ENCODE measurements at places on chromosomes 12 and 14. TPM values are rescaled to one million over a fixed set of nuclear protein-coding genes. Genes with fewer than 3 reads are reported as not detected.

- peak; percentile 36 for DNase-seq
Measured at GRCh38 chr12:76820888-76821482, 57.1 kb downstream of the ZDHHC17 start.

DNA sequence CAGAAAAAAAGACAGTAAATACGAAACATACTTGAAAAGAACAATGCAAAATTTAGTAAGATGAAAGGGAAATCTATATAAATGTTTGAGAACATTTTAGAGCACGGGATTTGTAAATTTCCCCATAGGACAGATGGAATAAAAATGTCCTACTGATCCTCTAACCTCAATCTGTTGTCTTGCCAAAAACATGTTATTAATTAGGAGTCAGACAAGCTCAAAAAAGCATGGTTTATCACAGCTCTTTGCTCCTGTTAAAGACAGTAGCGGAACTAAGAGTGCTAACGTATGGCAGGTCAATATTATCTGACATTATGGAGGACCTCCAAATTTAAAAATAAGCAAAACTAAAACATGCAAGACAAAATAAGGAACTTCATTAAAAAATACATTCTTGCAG lies 12.9 kb downstream of the GMFB start:
- DNase-seq = no peak

DNA sequence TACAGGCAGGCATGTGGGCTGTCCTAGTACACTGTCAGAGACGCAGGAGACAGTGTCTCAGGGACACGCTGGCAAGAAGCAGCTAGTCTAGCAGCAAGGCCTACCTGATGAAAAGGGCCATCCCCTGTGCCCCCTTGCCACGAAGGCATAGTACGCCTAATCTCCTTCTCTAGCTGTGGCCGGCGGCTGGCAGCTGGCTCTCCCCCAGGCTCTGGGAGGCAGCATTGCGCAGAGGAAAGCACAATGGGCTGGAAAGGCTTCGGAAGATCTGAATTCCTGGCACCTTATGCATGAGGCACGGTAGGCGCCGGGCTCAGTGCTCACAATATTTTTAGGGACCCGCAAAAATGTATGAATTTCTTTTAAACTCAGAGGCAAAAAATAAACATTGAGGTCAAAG lies 16.0 kb upstream of the PLEKHH1 start:
- peak; percentile 10 for DNase-seq

- no peak for DNase-seq
Measured at GRCh38 chr14:79251278-79251677, 960.0 kb downstream of the DIO2 start.

DNA sequence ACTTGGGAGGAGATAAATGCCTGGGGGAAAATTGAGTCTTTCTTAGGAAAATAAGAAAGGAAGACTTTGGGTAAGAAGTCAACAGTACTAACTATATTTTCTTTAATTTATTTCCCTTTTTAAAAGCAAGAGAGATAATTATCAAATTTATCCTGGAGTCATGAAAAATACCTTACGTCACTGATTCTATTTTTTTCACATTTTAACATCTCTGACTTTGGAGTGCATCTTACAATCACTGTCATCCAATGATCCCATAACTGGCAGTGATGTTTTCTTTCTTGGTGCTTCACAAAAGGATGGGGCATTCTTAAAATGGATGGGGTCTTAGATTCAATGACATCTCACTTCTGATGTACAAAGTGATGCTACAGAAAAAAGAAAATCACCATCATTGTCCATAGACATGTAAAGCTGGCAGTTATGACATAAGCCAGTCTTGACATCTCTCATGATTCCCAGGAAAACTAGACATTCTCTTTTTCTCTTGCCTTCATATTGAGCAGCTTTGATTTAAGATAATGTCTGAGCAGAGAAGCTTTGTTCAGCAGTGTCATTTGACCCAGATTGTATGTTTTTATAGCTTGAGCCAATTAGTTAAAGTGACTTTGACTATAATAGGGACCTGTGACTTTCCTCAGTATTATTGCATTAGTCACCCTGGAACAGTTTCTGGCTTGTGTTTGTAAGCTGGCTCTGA lies 236.2 kb downstream of the EGLN3 start:
- peak; percentile 2 for DNase-seq

DNA sequence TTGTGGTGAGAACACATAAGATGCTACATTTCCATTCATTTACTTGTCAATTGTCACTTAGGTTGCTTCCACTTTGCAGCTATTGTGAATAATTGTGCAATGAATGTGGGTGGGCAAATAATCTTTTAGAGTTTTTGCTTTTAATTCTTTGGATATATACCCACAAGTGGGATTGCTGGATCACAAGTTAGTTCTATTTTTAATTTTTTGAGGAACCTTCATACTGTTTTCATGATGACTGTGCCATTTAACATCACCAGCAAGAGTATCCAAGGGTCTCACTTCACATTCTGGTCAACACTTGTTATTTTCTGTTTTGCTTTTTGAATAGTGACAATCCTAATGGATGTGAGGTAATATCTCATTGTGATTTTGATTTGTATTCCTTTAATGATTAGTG lies 10.5 kb downstream of the CLEC6A start:
- no peak for DNase-seq

DNA sequence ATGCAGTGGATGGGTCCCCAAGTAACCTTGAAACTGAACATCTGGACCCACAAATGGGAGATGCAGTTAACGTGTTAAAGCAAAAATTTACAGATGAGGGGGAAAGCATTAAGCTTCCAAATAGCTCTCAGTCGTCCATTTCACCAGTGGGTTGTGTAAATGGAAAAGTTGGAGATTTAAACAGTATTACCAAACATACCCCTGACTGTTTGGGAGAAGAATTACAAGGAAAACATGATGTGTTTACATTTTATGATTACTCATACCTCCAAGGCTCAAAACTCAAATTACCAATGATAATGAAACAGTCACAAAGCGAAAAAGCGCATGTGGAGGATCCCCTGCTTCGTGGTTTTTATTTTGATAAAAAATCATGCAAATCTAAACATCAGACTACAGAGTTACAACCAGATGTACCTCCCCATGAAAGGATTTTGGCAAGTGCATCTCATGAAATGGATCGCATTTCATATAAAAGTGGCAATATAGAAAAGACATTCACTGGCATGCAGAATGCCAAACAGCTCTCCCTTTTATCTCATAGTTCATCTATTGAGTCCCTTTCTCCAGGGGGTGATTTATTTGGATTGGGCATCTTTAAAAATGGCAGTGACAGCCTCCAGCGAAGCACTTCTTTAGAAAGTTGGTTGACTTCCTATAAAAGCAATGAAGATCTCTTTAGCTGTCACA lies 116.6 kb upstream of the NPAS3 start:
- no peak for DNase-seq

DNA sequence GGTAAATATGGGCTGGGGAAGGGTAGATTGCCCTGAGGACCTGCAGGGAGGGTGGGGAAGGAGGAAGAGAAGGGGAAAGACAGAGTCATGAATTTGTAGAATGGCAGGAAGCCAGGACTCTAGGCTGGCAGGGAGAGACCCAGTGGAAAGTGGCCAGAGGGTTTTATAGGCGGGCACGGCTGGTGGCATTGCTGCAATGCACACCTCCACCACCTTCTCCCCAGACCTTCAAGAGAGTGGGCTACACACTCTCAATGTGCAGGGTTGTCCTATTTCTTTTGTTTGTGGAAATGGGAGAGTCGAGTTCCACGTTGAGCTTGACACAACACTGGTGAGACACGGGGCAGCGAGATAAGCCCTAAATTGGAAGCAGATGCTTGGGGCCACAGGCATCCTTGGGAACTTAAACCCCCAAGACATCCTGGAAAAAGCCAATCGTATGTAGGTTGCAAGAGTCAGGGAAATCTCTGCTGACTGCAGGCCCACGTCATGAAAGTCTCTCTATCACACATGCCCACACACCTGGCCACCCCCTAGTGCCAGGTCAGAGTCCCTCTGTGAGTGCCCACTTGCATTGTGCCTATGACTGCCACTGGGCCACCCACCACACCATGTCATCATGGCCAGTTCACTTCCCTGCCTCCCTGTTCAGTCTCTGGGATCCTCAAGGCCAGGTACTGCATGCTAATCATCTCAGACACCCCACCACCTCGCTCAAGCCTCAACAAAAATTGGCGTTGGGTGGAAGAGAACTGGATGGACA lies 38.0 kb upstream of the BDKRB2 start:
- DNase-seq = no peak

Gene TMTC1
- 6.9 TPM for total RNA-seq

Gene PAX9
- total RNA-seq = not detected

Gene PMCH
- not detected for total RNA-seq

Gene OR4E2
- total RNA-seq = not detected

Data from lung microvascular endothelial cell (primary cell).